Activated T-helper 2 cell treated with anti-CD3 and anti-CD28 coated beads, Interferon-gamma antibody, Interleukin-2, Interleukin-4, amounts not matched to agents 10 μg/mL and 5 μg/mL and 100 μg/mL, durations not matched to agents 14 hours and 24 hours and 36 hours (primary cell): ENCODE measurements at places on chromosomes 4 and X. TPM values are rescaled to one million over a fixed set of nuclear protein-coding genes. Genes with fewer than 3 reads are reported as not detected.

- no peak overlapping the region for H3K4me3 ChIP-seq
- H3K27ac ChIP-seq = no peak overlapping the region
- peaks cover 7% of the 10 kb centered on the region for H3K4me1 ChIP-seq
- peaks cover 4% of the 10 kb centered on the region for H3K36me3 ChIP-seq
Measured at GRCh38 chrX:39808471-39808917, 289.3 kb downstream of the BCOR start.

GRCh38 chr4:151304755-151305154 is 20.6 kb downstream of the SH3D19 start:
- DNase-seq = no peak
- no peak overlapping the region for H3K4me3 ChIP-seq
- no peaks in the 10 kb centered on the region for H3K4me1 ChIP-seq
- H3K36me3 ChIP-seq = no peaks in the 10 kb centered on the region
- H3K27me3 ChIP-seq = no peaks in the 10 kb centered on the region

DNA sequence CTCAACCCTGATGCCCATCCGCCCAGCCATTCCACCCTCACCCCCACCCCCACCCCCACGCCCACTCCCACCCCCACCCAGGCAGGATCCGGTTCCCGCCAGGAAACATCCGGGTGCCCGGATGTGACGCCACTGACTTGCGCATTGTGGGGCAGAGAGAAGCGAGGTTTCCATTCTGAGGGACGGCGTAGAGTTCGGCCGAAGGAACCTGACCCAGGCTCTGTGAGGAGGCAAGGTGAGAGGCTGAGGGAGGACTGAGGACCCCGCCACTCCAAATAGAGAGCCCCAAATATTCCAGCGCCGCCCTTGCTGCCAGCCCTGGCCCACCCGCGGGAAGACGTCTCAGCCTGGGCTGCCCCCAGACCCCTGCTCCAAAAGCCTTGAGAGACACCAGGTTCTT is at the start of gene MAGEA1:
MAGEA1 (plus strand) TSS at position 154 of the 400 bp plus-strand sequence. CDS start 3,106 bp downstream, outside the sequence.
- H3K4me3 ChIP-seq = no peak within 1 kb of the TSS
- H3K36me3 ChIP-seq = no peaks in the 10 kb centered on the region
- no peaks in the 10 kb centered on the region for H3K27me3 ChIP-seq
- no peaks in the 10 kb centered on the region for H3K4me1 ChIP-seq
- H3K27ac ChIP-seq = no peak within 1 kb of the TSS

GRCh38 chrX:155115174-155115819 is 44.0 kb downstream of the BRCC3 start:
- DNase-seq = no peak
- no peaks in the 10 kb centered on the region for H3K4me1 ChIP-seq
- no peak overlapping the region for H3K27ac ChIP-seq
- H3K36me3 ChIP-seq = peaks cover 63% of the 10 kb centered on the region

DNA sequence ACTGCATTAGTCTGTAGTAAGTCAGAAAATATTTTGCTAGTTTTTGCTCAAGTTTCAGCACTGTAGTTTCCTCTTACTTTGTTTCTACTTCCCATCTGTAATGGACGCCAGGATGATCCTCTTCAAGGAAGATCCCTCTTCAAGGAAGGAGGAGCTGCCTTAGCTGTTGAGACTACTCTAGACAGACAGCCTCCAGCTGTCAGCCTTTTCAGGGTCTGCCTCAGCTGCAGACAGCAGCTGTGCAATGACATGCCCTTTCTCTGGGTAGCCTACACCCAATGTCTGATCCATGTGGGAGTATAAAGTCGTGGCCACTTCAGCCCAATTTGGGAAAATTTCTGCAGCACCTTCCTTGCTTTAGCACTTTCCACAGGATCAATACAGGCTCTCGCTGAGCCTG is 281.0 kb upstream of the MAOA start:
- no peaks in the 10 kb centered on the region for H3K4me1 ChIP-seq
- H3K27ac ChIP-seq = no peak overlapping the region
- H3K27me3 ChIP-seq = no peaks in the 10 kb centered on the region
- no peak overlapping the region for H3K4me3 ChIP-seq
- H3K36me3 ChIP-seq = no peaks in the 10 kb centered on the region
- DNase-seq = no peak

DNA sequence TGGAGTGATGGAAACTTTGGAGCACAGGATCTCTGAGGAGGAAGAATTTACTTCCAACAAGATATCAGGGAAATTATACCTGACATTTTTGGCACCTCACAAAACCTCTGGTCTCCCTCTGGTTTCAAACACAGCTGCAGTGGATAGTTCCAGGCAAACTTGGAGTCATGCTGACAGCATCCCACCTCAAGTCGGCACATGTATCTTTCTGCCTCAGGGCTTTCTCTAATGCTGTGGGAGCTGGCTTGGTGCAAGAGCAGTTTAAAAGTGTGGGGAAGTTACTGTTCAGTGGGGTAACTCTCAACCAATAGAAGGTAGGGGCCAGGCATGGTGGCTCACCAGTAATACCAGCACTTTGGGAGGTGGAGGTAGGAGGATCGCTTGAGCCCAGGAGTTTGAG is 207.1 kb upstream of the NHS start:
- H3K27me3 ChIP-seq = no peaks in the 10 kb centered on the region
- no peaks in the 10 kb centered on the region for H3K36me3 ChIP-seq
- no peaks in the 10 kb centered on the region for H3K4me1 ChIP-seq
- H3K27ac ChIP-seq = no peak overlapping the region
- H3K4me3 ChIP-seq = no peak overlapping the region
- DNase-seq = no peak

The SHOX gene
- not detected in 2 replicates for total RNA-seq

GRCh38 chrX:104749951-104750610 is 184.1 kb downstream of the IL1RAPL2 start:
- no peak overlapping the region for H3K27ac ChIP-seq
- DNase-seq = no peak
- no peaks in the 10 kb centered on the region for H3K27me3 ChIP-seq
- no peak overlapping the region for H3K4me3 ChIP-seq
- H3K36me3 ChIP-seq = no peaks in the 10 kb centered on the region

DNA sequence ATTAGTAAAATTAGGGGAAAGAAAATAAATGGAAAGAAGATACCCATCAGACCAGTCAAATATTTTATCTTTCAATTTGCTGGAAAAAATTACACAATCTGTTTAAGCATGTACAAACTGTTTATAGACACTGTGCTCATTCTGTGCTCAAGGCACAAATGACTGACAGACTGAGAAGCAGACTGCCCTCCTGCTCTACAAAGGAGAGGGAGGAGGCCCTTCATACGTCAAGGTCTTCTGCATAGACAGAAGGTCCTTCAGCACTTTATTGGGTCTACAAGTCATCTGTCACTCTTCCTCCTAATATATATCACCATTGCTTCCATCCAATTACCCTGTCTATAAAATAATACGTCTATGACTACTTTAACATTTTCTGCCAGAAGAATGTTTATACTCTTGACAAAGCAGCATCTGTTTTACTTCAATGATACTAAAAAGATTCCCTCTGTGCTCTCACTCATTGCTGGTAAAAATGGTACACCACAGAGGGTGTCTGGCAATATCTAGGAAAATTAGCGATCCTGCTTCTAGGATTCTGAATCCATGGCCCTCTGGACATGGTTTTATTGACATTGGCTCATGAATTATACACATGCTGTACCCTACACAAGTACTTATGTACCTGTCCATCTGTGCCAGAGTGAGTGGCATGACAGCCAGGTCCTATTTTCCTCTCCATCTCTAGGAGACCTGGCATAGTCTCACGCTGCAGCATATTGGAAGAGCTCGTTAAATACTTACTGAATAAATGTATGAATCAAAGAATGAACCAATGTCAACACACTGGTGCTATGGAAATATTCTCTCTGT is 11.3 kb downstream of the SLC10A6 start:
- H3K4me3 ChIP-seq = no peak overlapping the region
- H3K27ac ChIP-seq = no peak overlapping the region
- H3K4me1 ChIP-seq = no peaks in the 10 kb centered on the region
- no peaks in the 10 kb centered on the region for H3K36me3 ChIP-seq
- DNase-seq = no peak

The ADGRG4 gene
- not detected in 2 replicates for total RNA-seq

DNA sequence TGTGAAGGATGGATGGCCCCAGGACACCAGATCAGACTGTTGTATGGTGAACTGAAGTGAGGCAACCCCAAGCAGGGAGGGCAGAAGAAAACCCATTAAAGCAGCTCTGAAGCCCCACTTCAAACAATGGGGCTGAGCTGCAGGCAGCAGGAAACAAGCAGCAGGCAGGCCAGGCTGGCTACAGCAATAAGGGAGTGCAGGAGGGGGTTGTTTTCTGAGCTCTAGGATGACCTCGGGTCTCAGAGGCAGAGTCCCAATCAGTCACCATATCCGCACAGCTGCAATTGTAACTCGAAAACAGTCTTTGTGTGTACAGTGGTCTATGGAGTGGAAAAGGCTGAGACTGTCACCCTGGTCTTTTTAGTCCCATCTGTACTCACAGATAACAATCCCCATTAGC is 90.4 kb downstream of the COL4A6 start:
- H3K36me3 ChIP-seq = no peaks in the 10 kb centered on the region
- H3K27ac ChIP-seq = no peak overlapping the region
- no peak overlapping the region for H3K4me3 ChIP-seq
- H3K4me1 ChIP-seq = no peaks in the 10 kb centered on the region

DNA sequence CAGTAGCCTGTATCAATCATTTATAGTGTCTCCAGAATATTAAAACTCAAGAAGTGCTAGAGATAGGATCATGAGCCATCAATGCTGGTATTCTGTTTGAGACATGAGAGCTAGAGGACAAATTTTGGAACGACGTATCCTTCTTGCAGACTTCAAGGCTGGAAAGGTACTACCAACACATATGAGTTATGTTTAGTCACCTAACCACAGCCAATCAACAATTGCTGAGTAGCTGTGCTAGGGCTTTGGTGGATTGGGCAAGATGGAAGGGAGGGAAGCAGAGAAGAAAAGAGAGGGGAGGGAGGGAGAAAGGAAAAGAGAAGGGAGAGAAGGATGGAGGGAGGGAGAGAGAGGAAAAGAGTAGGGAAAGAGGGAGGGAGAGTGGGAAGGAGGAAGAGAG is 21.6 kb upstream of the RAI2 start:
- no peak overlapping the region for H3K27ac ChIP-seq
- H3K4me3 ChIP-seq = no peak overlapping the region
- peaks cover 11% of the 10 kb centered on the region for H3K27me3 ChIP-seq

The GPC4 gene
- total RNA-seq = not detected in 2 replicates

The PNMA3 gene
- total RNA-seq = 0.98 and 1.0 TPM in 2 replicates

GRCh38 chrX:10800796-10801195 is 180.4 kb upstream of the MID1 start:
- H3K27me3 ChIP-seq = no peaks in the 10 kb centered on the region
- H3K36me3 ChIP-seq = no peaks in the 10 kb centered on the region
- no peak overlapping the region for H3K27ac ChIP-seq
- H3K4me1 ChIP-seq = no peaks in the 10 kb centered on the region
- H3K4me3 ChIP-seq = no peak overlapping the region

The MAGEB10 gene
- not detected in 2 replicates for total RNA-seq

GRCh38 chr4:107497054-107497453 is 223.0 kb downstream of the PAPSS1 start:
- no peak for DNase-seq
- no peaks in the 10 kb centered on the region for H3K36me3 ChIP-seq
- no peak overlapping the region for H3K4me3 ChIP-seq

GRCh38 chrX:68438575-68438974 is 5.3 kb upstream of the OPHN1 start:
- peaks cover 8% of the 10 kb centered on the region for H3K4me1 ChIP-seq
- H3K36me3 ChIP-seq = no peaks in the 10 kb centered on the region
- H3K27ac ChIP-seq = no peak overlapping the region
- peaks cover 30% of the 10 kb centered on the region for H3K27me3 ChIP-seq

DNA sequence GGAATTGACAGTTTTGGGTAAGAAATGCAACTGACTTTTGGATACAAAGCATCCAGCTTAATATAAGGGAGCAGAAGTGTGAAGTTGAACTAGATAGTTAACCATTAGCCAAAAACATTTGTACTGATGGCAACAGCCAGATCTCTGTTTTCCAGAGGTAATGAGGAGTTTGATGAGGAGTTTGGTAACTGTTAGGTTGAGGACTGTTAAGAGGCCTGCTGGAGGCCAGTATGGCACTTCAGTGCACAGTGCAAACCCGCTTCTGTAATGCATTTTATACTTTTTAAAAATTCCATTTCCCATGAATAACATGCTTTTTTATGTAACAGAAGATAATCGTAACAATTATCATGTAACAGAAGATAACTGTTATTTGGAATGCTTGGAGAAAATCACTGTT is 30.0 kb downstream of the CDKL5 start:
- H3K4me1 ChIP-seq = no peaks in the 10 kb centered on the region
- no peak for DNase-seq
- H3K36me3 ChIP-seq = no peaks in the 10 kb centered on the region
- no peak overlapping the region for H3K27ac ChIP-seq

DNA sequence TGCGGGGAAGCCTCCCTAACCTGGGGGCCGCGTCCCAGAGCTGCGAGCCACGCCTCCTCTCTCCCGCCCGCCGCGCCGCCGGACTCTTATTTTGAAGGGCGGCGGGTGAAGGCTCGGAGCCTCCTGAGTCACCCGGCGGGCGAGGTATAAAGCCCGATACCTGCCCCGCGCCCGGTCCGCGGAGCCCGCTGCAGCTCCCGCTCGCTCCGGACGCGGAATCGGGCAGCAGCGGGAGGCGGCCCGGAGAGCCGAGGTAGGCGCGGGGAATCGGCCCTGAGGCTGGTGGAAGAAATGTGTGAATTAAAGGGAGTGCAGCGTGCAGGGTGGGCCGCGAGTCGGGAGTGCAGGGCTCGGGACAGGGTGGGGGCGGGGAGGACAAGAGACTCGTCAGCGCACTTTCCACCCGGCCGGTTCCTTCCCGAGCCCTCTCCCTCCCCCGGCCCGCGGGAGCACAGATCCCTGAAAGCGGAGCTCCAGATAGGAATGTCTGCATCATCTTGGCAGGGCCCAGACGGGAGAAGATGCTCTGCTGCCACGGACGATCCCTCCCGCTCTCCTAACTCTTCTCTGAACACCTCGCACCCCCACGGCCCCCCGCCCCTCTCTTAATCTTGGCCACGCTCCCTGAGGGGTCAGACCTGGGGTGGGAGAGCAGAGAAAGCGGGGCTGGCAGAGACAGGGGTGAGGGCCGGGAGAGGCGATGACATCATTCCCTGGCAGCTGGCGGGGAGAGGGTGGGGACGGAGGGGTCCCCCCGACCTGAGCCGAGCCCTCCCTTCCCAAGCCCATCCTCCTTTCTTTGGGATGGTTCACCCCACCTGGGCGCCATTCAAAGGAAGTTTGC is 177.9 kb downstream of the CBR4 start:
- peaks cover 41% of the 10 kb centered on the region for H3K27me3 ChIP-seq
- peak overlapping the region; percentile 33 for H3K27ac ChIP-seq
- H3K4me3 ChIP-seq = peak overlapping the region; percentile 79
- peaks cover 28% of the 10 kb centered on the region for H3K4me1 ChIP-seq
- DNase-seq = peak; percentile 57
- peaks cover 8% of the 10 kb centered on the region for H3K36me3 ChIP-seq
